ENCODE measurements at places on chromosomes 5 and 9.

- peak; percentile 34 for DNase-seq
Measured at GRCh38 chr9:107487521-107488374, 1.8 kb downstream of the KLF4 start.

DNA sequence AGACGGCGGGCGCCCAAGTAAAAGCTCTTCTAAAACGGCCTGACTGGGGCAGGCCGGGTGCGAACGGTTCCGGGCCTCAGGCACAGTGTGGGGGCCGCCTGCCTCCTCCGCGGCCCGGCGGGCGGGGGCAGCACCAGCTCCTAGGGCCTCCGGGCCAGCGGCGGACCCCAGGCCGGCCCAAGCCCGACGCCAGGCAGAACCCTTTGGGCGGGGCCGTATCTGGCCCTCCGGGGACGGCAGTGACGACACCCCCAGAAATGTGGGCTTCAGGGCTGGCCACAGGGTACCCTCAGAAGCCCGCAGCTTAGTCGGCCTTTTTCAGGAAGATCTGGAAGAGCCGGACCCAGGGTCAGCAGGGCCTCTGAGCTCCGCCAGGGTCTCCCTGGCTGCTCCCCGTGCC is 4.0 kb downstream of the LTC4S start:
- DNase-seq: no peak

DNA sequence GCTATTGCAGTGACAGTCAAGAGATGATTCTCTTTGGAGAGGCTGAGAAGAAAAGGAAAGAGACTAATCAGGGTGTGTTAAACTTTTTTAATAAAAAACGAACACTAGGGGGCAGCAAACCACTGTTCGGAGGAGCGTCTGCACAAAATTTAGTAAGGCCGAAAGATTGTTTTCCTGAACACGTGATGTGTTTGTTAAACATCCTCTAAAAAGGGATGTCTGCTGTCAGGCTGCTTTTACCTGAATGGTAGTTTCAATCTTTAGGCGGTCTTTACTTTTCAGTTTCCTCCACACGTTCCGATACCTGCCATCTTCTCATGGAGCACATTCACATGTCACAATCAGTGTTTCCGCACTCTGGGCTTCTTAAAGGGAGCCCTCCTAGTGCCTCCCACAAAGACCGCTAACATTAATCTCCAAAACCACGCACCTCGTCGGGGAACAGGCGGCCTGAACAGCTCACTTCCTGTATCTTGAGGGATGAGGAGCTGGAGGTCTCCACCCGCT is 125.2 kb downstream of the GPBP1 start:
- DNase-seq: peak; percentile 70

DNA sequence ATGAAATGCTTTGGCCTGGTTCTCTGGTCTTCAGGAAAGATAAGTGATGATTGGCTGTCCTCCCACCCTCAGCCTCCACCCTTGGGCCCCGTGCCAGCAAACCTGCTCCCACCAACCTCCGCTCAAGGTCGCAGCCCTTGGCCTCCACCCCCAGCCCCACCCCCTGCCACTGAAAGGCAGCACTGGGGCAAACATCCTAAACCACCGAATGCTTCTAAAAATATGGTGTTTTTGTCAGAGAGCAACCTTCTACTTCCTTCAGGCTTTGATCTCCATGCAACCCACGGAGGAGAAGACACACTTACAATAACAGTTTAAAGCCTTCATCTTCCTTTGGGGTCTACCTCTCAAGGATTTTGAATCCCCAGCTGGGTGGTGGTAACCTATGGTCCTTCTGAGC is 24.0 kb upstream of the TCF7 start:
- DNase-seq: no peak

DNA sequence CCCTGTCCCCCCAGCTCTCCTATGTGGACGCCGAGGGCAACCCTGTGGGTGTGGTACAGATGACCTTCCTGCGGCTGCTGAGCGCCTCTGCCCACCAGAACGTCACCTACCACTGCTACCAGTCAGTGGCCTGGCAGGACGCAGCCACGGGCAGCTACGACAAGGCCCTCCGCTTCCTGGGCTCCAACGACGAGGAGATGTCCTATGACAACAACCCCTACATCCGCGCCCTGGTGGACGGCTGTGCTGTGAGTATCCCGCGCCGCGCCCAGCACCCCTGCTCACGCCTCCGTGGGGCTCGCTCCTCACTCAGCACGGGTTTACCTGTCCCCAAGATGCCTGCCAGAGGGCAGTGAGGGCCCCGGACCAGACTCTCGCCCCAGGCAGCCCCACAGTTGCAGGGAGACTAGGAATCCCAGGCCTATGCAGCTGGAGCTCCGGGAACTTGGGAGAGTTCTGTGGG is 45.6 kb upstream of the FCN2 start:
- no peak for DNase-seq

- no peak for DNase-seq
Measured at GRCh38 chr5:74679966-74680365, 5.1 kb upstream of the HEXB start.

- no peak for DNase-seq
Measured at GRCh38 chr5:68193481-68194036, 22.0 kb upstream of the PIK3R1 start.

DNA sequence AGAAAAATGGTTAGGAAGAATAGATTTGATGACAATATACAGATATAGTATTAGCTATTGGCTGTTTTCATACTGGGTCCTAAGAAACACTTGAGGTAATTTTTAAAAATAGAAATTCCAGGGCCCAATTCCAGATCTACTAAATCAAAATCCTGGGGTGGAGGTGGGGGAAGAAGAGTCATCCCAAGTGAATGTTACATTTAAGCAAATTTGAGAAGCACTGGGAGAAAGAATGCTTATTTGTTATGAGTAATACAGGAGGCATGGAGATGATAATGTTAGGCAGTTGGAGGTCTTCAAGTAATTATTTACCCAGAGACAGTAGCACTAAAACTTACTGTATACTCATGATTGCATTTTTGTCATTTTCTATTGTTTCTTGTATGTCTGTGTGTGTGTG is 93.0 kb upstream of the DAB2 start:
- DNase-seq: peak; percentile 87

DNA sequence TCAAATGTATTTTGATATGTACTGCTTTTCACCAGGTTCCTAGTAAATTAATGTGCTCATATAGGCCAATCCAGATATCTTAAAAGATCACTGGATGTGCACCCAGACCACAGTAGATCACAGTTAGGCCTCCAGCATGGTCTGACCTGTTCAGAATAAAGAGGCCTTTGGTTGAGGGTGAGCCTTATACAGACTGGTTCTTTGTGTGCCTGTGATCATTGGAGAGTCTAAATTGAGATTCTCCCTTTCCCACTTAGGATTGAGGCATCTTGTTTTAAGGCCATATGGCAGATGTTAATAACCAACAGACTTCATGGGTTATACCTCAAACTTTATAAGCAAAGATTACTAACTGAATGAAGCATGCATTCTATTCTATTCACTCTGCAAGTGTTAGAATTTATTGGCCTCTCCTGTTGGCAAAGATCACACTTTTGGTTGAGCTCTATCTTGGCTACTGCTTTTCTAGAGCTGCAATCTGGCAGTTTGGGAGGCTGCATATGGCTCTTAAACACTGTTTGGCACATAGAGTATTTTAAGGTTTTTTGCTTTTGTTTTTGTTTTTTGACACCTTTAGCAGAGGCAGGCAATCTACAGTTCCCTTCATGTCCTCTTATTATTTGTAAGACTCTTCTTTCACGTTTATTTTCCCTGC is 8.5 kb downstream of the CHSY3 start:
- no peak for DNase-seq

DNA sequence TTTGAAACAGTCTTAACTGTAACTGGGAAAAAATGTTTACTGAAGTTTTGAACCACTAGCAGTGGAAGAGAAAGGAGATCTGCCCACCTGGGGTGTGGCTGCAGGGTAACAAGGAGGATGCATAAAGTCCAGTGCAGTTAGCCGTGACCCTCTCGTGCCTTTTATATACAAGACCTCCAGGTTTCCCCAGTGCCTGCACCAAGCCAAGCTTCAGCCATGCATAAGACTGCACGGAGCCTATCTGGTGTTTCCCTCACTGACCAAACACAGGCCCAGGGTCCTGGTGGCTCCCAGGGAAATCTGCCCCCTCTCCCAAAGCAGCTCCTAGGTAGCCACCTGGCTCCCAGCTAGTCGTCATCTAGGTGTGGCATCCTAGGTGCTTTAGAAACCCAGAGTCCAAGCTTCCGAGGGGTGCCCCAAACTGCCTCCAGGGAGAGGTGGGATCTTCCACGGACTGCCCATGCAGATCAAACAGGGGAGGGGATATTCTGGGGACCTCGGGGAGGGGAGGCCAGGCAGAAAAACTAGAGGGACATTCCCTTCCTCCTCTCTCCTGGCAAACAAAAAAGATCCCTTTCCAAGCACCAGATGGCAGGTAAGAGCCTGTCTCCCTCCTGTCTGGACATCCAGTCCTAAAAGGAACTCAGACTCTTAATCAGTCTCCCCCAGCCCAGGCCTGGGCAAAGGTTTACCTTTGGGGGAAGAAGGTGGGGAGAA is 2.7 kb downstream of the SHB start:
- DNase-seq: no peak

DNA sequence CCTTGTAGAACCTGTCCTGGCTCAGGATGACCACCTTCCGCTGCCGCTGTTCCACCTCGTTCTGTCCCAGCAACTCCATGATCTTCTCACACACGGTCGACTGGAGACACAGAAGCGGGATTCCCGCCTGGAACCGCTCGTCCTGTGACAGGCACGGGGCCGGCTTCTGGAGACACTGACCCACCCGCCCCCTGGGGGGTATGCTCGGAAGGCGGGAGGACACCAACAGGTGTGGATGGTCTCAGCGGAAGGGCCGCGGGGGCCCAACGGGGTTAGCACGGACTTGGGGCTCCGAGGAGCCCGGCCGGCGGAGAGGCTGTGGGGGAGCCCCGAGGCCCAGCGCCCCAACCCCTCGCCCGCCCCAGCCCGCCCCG is 530 bp downstream of the UCK1 start:
- DNase-seq: peak; percentile 57

DNA sequence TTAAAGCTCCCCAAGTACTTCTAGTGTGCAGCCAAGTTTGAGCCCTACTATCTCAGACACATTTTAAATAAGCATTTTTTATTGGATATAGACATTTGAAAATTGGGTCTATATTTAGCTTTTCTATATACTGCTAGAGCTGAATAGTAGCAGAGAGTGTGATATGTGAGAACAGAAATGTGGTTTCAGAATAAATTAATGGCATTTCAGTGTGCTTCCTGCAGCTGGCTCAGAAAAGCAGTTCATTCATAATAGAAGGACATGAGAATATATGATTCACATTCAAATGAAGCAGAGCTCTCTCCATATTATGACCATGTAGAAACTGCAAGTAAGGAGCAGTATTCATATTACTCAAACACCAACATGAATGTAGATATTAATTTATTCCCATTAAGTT is 464.0 kb downstream of the PTPRD start:
- DNase-seq: no peak

DNA sequence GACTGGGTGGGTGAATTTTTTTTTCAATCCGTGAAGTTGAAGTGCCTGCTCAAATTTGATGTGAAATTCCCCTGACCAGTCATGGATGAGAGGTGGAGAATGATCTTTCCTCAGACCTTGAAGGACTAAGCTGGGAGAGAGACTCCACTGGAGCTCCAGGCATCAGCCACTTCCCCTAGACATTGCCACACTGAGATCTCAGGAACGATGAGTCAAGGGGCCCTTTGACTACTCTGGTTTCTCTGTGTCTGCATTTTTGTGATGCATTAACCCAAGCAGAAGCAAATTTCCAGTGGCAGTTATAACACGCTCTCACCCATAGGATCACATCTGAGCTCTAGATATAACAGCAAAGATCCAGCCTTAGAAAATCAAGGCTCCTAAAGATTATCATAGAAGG is 171.2 kb upstream of the KIF2A start:
- no peak for DNase-seq

GRCh38 chr9:29999645-30000044 is 2384.8 kb upstream of the ACO1 start:
- no peak for DNase-seq

GRCh38 chr9:134455934-134456755 is 129.9 kb downstream of the RXRA start:
- DNase-seq: peak; percentile 95

DNA sequence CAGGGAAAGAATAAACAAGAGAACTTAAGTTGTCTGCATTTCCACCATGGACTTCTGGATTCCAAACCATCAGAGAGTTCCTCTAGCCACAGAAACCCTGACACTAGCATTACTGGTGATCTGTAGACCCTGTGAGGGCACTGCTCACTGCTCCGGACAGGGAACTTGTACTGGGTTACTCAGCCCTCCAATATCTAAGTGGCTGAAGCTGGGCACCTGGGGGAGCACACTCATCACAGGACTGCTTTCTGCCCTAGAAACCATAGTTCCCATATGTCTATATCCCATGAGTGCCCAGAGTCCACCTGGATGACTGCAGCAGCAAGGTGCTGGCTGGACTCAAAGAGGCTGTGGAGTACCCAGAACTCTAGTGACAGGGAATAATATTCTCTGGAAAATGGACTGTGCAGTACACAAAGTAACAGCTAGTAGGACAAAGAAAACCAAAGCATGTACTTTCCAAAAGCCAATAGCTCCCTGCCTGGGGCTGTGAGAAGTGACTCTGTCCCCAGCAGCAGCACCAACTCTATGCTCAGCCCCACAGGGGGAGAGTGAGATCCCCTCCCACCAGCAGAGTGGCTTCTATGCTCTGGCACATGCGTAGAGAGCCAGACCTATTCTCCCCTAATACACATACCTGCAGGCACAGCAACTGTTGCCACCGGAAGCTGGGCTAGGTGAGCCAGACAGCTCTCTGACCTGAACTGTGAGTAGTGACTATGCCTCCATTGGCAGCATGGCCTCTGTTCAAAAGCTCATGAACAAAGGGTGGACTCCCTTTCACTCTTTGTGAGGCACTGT is 472.9 kb upstream of the FTMT start:
- no peak for DNase-seq

GRCh38 chr9:94817291-94818177 is 91.0 kb downstream of the AOPEP start:
- no peak for DNase-seq

GRCh38 chr5:81750308-81751008 is 439 bp downstream of the SSBP2 start:
- DNase-seq: peak; percentile 22

- DNase-seq: no peak
Measured at GRCh38 chr9:125959951-125960619, 212.9 kb downstream of the PBX3 start.

DNA sequence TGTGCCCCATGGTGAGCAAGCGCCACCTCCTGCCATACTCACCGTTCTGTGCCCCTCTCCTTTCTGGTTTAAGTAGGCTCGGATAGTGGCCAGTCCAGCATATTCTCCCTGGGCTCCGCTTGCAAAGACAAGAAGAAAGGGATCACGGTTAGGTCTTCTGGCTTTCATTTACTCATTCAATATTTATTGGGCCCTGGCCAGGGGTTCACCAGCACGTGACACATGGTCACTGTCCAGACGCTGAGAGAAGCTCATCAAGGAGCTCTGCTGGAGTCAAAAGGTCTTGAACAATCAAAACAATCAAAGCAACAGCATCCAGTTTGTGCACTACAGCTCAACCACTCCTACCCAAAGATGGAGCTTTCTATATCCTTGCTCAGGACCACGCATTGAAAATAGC is 80.2 kb downstream of the GLDC start:
- DNase-seq: no peak
